ENCODE measurements at places on chromosomes 4 and X.

DNA sequence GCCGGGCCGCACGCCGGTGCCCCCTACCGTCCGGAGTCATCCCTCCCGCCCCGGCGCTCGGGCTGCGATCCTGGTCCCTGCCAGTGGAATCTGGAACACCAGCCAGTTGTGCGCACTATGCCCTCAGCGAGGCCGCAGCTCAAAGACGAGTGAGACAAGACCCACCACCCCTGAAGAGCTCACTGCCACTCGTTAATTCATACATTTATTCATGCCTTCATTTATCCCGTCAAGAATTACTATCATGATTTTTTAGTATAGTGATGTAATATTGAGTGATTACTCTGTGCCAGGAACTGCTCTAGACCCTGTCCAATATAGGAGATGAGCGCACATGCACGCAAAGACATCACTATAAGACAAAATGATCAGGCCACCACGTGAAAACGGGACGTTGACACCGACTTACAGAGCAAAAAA lies 247 bp upstream of the PPA2 start:
- peak; percentile 81 for DNase-seq

DNA sequence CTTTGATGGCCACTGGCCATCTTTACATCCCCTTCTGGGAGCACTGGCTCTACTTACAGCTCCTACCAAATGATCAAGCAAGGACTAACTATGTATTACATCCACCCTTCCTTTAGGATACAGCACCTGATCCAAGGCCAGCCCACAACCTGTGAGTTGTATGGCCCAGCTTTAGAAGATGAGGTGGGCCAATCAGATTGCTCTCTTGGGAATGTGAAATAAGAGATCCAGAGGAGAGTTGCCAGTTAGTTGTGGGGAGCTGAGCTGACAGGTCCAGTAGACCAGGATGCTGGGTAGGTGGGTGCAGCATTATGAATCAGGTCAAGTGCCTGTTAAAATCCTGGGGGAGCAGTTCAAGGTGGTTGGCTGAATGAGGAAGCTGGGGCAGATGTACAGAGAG lies 111.5 kb downstream of the GNL3L start:
- DNase-seq, result no peak

GRCh38 chr4:118843237-118843636 lies 7.3 kb upstream of the SEC24D start:
- DNase-seq, result no peak

DNA sequence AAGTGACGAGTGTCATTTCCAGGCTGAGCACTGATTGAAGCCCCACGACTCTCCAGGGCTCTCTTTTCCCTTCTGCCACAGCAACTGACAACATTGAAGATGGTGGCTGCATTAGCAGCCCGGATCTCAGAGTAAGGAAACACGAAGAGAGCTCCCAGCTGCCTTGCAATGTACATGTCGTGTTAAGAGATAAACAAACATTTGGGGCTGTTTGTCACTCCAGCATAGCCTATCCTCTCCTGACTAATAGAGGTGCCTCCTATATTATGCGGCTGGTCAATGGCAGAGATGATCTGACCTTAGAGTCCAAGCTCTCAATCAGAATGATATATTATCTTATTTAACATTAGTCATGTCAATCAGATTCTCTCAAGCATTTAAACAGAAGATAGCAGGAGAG lies 38.6 kb downstream of the ATXN3L start:
- no peak for DNase-seq

DNA sequence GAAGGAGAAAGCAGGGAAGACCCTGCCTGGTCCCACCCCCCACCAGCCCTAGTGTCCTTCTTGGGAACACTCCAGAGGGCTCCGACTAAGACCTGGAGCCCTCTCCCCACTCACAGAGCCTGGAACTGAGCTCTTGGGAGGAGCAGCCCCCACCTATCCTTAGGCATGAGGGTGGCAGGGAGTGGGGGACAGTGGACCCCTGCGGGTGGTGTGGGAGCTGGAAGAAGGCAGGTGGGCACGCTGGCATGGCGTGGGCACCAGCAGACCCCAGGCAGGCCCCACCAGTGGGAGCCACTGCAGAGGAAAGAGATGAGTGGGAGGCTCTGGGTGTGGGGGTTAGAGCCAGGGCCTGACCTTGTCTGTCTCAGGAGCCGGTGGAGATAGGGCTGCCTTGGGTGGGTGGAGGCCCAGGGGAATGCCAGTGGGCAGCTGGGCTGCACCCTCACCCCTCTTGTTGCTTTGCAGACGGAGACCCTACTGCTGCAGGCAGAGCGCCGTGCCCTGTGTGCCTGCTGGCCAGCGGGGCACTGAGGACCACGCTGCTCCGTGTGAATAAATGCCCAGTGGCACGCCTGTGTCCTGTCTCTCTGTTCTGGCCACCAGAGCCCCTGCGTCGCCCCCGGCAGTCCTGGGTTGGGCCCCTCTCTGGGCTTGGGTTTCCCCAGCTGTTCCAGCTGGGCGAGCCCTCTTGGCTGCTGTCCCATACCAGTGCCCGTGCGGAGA lies 15.6 kb upstream of the NAT8L start:
- no peak for DNase-seq
